ENCODE measurements at places on chromosomes 7 and 10.

DNA sequence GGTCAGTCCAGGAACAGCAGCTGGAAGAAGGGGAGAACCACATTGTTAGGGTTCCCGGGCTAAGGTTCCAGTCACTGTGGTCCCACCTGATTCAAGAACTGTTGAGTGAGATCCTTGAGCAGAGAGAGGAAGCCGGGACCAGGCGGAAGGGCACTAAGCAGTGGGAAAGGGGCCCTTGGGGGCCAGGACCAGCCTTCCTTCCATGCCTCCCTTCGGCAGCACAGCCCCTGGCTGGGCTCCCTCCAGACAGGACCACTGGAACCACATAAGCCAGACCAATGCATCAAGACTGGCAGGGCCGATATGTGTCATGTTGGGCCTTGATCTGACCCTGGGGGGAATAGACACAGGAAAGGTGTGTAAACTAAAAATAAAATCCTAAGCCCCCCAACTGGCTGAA lies 103.9 kb downstream of the STRA8 start:
- DNase-seq: no peak

GRCh38 chr10:47286116-47286505 lies 13.9 kb upstream of the GDF10 start:
- no peak for DNase-seq

DNA sequence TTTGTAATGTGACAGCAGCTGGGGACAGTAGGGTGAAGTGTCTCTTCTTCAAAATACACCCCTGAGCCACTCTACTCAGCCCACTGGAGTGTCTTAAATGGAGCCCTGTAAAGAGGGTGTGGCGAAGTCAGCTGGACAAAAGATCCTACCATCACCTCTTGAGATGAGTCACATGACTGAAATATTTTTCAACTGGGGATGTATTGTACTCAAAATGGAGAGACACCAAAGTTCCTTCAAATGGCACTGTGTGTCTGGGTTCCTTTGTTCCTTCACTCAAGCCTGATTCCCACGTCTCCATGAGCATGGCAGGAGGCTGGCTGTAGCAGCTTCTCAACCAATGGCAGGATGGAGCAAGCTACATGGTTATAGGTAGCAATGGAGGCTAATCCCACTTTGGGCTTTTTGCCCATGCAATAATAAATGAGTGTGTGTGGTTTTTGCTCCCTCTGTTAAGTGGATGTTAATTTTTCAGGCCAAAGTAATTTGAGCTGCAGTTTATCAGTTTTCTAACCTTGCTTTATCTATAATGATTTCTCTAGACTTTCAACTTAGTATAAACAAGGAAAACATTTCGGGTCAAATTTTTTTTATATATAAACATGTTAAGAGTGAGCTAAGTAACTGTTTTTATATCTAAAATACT lies 68.2 kb downstream of the CLEC2L start:
- DNase-seq: no peak

GRCh38 chr10:8049045-8049864 lies 5.2 kb upstream of the GATA3 start:
- no peak for DNase-seq

DNA sequence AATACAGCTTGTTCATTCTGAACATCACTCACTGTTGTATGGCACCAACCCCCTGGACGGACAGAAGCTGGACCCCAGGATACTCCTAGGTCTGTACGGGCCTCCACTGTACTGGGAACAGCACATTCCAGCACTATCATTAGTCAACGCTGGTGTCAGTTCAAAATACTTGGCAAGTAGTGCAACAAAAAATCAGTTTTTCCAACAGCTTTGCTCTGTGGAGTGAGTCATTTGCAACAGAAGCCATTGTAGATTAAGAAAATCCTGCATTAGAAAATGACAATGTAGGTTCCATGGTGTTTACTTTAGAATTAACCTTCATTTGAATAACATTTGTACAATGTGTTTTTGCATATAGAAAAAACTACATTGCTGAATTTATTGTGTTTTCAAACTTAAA lies 266.6 kb downstream of the HDAC9 start:
- no peak for DNase-seq

DNA sequence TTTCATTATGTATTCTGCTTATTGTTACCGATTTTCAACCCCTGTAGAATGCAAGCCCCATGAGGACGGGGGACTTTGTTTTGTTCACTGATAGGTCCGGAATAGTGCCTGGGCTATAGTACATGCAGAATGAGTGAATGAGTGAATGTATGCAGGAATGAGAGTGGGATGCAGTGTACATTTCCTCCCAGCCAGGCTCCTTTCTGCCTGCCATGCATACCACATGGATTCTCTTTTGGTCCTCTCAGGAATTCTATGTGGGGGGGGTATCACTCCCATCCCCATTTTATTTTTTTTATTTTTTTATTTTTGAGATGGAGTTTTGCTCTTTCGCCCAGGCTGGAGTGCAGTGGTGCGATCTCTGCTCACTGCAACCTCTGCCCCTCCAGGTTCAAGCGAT lies 16.7 kb downstream of the TRIM56 start:
- no peak for DNase-seq

GRCh38 chr10:93277360-93277759 lies 203.7 kb downstream of the CYP26A1 start:
- no peak for DNase-seq

DNA sequence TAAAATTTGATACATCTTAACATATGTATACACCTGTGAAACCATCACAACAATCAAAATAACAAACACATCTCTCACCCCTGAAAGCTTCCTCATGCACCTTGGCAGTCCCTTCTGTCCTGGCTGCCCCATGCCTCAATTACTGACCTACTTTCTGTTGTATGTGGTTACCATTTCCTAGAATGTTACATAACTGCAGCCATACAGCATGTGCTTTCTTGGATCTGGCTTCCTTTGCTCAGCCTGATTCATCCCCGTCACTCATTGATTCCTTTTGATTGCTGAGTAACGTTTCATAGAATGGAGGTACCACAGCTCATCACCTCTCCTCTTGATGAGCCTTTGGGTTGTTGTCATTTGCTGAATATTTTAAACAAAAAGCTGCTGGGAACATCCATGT lies 165.3 kb downstream of the CELF2 start:
- DNase-seq: no peak

- no peak for DNase-seq
Observed at GRCh38 chr10:4653160-4653559, 172.8 kb upstream of the AKR1E2 start.

GRCh38 chr7:2217716-2218443 lies 14.9 kb downstream of the MAD1L1 start:
- no peak for DNase-seq

- DNase-seq: no peak
Observed at GRCh38 chr7:92769394-92769699, 67.0 kb downstream of the CDK6 start.

GRCh38 chr10:133394064-133394663 lies at the start of gene MTG1:
Gene MTG1, plus strand, starts transcription at chr10:133394157. Its CDS starts 64 bp downstream, at chr10:133394221.
- DNase-seq: peak; percentile 78

DNA sequence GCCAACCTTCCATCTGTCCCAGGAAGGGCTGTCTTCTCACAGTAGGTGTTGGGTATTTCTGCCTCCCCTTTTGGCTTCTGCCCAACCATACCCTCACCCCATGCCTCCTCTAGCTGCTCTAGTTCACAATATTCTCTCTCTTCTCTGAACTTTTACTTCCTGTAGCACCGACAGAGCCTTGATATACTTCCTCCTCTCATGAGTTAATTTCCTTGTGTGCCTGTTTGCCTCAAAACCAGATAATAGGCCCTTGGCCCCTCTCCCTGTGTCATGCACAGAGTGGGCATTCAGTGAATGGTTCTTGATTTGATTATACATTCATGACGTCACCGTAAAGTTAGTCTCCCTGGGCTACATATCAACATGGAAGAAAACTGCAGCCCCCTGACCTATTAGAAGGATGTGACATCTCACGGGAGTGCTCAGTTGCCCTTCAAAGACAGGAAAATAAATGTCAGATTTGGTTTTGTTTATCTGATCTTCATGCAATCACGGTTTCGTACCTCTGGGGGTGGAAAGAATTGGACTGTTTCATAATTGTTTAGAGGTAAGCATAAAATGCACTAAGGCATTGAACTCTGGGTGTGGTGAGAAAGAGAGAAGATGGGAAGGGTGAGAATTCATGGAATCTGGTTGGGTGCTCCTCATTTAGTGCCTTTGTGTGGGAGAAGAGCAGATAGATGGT lies 127.7 kb downstream of the ITIH5 start:
- no peak for DNase-seq

GRCh38 chr7:101956130-101956529 lies 138.7 kb downstream of the CUX1 start:
- no peak for DNase-seq

GRCh38 chr7:112080441-112080840 lies 125.8 kb downstream of the DOCK4 start:
- peak; percentile 89 for DNase-seq

DNA sequence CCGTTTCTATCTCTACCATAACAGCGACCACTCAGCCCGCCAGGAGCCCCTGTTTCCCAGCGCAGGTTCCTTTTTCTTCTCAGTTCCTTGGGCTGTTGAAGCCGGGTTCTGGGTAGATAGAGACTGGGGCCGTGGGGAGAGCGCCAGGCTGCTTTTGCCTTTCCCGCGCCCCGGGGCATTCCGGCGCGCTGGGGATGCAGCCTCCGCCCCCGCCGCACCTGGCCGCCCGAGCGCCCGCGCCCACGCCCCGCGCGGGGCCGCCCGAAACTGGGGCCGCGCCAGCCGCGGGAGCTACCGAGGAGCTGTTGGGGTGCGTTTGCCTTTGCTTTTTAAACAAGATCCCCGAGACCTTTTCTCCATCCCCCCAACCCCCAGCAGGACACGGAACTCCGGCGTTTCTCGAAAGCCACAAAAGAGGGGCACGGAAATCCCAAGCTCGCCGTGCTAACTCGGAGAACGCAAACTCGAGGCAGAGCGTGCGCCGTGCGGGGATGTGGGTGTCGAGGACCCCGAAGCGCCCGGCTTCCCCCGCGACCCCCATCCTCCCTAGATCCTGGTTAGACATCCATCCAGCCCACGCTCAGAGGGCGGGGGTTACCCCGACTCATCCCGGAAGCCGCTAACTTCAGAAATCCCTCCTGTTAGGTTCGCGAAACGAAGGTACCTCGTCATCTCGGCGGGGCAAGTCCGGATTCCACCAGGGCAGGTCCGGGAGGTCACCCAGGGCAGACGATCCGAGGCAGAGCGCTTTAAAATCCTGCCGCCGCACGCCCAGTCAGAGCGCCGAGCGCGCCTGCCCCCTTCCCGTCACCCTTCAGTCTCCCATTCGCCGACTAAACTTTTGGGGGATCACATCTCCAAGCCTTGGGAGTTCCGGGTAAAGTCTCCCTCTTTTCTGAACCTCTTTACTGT lies 1.0 kb downstream of the GRM8 start:
- no peak for DNase-seq

DNA sequence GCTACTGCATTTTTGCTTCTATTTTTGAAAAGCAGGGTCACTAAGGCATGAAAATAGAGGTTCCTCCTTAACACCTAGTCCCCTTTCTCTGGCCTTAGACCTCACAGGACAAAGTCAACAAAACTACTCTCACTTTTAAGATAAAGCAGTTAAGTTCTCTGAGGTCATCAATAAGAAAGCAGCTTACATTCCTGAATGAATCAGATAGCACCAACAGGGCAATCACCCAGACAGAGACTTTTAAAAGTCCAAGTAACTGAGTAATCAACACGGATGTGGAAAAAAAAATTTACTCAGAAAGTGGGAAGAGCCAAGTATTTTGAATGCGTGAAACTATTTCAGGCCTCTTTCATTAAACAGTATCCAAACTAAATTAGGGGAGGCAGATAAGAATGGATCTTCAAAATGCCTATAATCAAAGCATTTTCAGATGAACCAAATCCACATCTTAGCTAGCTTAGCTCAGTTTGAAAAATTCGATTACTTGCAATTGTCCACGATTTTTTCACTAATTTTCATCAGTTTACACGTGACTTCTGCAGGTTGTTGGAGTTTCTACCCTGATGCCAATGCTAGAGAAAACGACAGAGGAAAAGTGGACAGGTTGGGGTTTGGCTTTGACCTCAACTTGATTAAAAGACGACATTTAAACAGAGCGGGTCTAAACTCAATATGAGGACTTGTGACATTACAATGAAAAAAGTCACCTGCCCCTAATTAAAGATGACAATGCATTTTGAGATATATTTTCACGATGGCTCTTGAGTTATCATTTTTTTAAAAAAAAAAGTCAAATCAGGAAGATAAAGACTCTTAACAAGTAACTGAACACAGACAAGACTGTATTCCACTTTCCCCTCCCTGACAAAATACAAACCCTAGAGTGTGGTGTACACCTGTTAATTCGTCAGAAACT lies 1.6 kb downstream of the BEND7 start:
- peak; percentile 91 for DNase-seq

GRCh38 chr10:44886966-44887365 lies 24.2 kb upstream of the TMEM72 start:
- no peak for DNase-seq

GRCh38 chr7:133535308-133535707 lies 282.4 kb downstream of the EXOC4 start:
- no peak for DNase-seq

GRCh38 chr7:36726806-36727503 lies 2.7 kb upstream of the AOAH start:
- DNase-seq: no peak

DNA sequence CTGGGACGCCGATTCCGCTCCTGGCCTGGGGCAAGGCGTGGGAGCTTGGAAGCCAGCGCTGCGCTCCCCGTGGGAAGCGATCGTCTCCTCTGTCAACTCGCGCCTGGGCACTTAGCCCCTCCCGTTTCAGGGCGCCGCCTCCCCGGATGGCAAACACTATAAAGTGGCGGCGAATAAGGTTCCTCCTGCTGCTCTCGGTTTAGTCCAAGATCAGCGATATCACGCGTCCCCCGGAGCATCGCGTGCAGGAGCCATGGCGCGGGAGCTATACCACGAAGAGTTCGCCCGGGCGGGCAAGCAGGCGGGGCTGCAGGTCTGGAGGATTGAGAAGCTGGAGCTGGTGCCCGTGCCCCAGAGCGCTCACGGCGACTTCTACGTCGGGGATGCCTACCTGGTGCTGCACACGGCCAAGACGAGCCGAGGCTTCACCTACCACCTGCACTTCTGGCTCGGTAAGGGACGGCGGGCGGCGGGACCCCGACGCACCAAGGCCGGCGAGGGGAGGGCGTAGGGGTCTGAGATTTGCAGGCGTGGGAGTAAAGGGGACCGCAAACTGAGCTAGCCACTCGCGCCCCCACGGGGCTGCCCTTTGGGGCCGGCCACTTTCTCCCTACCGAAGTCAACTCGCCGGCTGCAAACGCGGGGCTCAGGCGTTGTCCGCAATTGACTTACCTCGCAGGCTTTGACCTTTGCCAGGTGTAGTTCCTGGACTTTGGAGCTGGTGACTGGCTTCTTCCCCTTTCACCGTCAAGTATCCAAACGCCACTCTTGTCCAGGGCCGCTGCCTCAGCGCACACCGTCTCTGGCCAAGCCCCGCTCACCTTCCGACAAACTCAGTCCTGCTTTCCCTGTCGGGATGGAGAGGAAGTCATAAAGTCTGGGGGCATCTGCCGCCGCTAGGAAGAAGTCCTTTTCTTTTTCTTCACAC lies at the start of gene SCIN:
TSS of gene SCIN (plus strand) at position 187 of the 928 bp plus-strand sequence. CDS start at position 254, 67 bp downstream.
- DNase-seq: peak; percentile 48

GRCh38 chr7:129530795-129531391 lies 28.6 kb downstream of the SMKR1 start:
- DNase-seq: peak; percentile 85
